Stimulated activated CD8-positive, alpha-beta memory T cell treated with anti-CD3 and anti-CD28 coated beads, Interleukin-4, amount 100 ng/mL, for 48 hours (primary cell): ENCODE measurements at places on chromosomes 7 and 10.

DNA sequence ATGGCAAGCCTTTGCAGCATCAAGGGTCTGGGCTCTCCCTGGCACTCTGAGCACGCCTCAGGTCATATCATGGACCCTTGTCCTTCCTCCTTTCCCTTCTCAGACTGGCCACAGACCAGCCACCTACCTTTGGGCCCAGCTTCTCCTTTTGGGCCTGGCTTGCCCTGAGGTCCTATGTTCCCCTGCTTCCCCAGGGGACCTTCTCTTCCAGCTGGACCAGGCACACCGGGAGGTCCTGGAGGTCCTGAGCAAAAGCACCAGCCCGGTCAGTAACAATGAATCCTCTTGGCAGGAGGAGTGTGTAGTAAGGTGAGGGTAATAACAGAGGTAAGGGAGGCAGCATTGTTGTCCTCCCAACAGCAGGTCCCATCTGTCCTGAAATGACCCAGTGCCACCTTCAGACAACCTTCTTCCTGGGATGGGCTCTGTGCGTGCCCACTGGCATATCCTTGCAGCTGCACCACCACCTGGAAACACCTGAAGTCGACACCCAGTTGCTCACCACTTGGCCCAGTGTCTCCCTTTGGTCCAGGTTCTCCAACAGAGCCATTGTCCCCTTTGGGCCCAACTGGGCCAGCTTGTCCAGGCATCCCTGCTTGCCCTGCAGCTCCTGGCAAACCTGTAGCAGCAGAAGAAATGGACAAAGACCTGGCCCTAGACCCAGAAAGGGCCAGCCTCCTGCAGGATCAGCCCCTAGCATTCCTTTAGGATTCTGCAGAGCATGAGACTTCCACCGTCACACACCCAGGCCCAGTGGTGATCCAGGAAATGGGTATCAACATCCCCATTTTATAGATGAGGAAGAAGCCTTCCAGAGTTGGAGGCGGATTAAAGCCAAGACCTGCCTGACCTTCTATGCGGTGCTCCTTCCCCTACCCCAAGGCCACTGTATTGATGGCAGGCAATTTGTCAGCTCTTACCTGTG lies 6.4 kb downstream of the SFTPD start:
- DNase-seq: no peak

- DNase-seq: peak; percentile 24
These were observed 728 bp downstream of the PARD3 start for GRCh38 chr10:34814223-34814912.

GRCh38 chr7:51126813-51127617 lies 189.6 kb downstream of the COBL start:
- DNase-seq: no peak

GRCh38 chr7:101241015-101241363 lies 3.4 kb upstream of the CLDN15 start:
- DNase-seq: no peak

DNA sequence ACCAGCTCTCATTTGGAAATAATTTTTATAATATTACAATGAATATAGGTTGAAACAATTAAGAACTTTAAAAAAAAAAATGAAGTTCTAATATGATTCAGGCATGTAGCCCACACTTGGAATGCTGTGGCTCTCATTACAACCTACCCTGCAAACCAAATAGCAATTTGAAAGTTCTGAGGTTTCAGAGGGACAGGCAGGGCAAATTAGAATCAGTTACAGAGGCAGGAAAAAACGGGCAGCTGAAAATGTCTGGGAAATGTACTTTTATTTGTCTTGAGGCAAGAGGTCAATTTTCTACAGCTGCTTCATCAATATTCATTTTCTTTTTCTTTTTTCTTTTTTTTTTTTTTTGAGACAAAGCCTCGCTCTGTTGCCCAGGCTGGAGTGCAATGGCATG lies 95.3 kb downstream of the PIP4K2A start:
- DNase-seq: no peak

DNA sequence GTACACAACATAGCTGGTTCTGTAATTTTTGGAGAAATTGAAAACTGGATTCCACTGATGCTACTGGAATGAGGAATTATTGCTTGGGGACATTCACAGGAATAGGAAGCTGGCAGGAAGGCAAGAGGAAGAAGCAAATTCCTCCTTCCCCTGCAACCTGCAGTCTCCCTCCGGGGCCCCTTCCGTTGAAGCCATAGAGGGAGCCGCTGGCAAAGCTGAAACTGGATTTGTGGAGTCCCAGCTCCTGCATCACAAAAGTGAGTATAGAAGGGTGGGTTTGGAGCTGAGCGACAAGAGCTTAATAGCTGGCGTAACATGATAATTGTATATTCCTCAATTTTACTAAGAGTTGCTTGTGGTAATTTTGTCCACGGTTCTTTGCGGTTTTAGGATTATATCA lies 190.8 kb downstream of the ADRA2A start:
- DNase-seq: no peak

- DNase-seq: no peak
These were observed 3.1 kb downstream of the VAX1 start for GRCh38 chr10:117135026-117135372.

DNA sequence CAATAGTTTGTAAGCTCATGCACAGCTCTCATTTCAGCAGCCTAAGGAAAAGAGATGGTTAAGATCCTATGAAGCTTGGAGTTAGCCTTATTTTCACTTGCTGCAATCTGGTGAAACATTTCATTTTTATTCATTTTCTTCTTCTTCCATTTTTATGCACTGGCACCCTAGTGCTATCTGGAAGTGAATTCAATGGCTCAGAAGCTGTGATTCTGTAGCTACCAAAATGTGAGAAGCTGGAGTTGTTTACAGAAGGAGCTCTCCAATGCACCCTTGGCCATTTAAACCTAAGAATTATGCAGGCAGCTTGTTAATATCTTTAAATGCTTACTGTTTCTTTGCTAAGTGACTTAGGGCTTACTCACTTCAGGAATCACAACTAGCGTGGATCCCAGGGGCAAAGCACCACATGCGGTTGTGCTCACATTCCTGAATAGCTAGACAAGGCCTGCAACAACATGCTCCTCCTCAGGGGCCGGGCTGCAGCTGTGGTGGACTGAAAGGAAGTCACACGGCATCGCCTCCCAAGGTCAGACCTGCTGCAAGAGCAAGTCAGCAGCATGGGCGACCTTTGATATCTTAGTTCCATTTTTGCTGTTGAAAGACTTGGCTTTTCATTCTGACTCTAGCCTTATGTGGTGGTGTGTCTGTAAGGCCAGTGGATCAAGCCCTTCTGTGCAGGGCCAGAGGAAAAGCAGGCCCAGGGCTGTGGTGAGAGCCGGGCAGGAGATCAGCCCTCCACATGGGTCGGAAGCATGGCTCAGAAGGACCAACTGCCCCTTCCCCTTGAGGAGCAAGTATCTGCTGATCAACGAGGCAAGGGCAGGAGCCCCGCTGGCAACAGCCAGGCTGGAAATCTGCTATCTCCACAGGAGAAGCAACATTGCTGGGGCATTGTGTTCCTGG lies 91.9 kb upstream of the MBL2 start:
- DNase-seq: no peak

GRCh38 chr7:47384755-47385535 lies 197.0 kb downstream of the TNS3 start:
- no peak for DNase-seq

DNA sequence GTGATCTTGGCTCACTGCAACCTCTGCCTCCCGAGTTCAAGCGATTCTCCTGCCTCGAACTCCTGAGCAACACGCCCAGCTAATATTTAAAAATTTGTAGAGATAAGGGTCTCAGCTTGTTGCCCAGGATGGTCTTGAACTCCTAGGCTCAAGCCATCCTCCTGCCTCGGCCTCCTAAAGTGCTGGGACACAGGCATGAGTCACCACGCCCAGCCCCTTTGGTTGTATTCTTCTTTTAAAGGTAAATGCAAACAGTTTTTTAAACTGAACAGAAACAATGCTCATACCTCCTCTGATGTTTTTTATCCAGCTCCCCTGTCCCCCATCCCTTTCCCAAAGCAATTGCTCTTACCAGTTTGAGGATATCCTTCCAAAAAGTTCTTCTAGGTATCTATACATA lies 79.5 kb upstream of the DUSP5 start:
- DNase-seq: no peak

- DNase-seq: no peak
These were observed 615.0 kb downstream of the ANKRD7 start for GRCh38 chr7:118839515-118839914.

DNA sequence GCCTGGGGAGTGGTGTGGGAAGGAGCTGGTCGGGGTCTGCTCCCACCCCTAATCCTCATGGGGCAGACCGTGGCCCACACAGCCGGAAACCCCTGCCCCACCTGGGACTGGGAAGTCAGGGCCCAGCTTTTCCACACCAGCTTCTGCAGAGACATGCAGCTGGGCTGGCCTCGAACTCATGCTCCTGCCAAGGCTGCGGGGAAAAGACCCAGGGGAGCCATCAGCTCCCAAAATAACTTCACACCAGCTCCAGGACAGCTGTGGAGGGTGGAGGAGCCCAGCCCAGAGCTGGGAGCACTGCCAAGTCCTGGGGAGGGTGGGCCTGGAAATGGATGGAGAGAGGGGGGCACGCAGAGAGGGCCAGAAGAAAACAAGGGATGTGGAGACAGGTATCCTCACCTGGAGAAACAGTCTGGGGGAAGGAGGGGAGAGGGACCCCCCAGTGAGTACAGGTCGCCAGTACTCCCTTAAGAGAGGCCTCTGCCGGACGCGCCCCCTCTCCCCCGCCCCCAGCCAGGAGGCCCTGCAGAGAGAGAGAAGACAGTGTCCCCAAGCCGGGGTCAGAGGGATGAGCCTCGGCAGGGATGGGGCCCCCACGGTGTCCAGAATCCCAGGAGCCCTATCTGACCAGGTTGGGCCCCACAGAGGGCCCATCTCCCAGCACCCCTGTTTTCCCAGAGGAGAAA lies 11.5 kb upstream of the GRIFIN start:
- DNase-seq: no peak

- DNase-seq: no peak
These were observed 542.4 kb downstream of the SORCS3 start for GRCh38 chr10:105183536-105183935.

DNA sequence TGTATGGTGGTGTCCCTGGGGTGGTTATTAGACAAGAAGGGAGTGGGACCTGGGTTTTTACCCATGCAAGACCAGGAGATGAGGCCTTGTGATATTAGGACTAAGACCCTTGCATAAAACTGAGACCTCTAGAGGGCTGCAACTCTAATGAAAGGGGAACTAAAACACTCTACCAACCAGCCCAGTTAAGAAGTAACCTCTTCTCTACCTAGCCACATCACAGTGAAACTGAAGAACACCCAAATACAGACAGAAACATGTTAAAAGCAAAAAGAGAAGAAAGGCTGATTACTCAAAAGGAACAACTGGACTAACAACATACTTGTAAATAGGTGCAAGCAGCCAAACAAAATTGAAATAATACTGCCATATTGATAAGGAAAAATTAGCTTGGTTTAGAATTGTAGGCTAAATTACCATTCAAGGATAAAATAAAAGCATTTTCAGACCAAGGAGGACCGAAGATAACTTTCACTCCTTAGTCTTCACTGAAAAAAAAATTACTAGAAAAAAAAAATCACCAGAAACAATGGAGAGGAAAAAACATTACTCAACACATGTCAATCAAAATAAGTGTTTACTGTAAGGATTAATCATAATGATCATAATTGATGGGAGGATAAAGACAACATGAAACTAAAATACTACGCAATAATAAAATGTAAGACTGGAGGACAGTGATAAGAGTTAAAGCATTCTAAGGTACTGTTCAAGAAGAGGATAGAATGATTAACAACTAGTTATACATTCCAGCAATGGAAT lies 27.6 kb downstream of the ERLIN1 start:
- no peak for DNase-seq

- no peak for DNase-seq
These were observed 596.6 kb downstream of the GRM8 start for GRCh38 chr7:126656165-126656564.

GRCh38 chr7:98520356-98520951 lies 96.6 kb upstream of the NPTX2 start:
- peak; percentile 31 for DNase-seq

GRCh38 chr10:95536017-95536416 lies 25.2 kb downstream of the SORBS1 start:
- DNase-seq: no peak

DNA sequence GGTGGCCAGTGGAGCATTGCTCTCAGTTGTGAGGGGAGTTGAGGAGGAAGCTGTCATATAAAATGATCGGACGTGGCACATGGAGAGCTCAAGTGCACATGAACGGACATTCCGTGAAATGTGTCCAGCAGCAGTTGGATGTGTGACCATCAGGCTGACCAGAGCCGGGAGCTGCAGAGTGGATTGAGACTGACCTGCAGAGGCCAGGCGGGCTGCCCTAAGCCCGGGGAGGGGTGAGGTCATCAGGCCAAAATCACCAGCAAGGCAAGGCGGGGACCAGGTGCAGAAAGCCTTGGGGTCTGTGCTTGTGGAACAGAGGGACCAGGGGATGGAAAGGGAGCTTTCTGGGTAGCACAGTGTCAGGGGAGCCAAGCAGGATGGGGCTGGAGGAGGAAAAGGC lies 279.5 kb downstream of the CELF2 start:
- no peak for DNase-seq

DNA sequence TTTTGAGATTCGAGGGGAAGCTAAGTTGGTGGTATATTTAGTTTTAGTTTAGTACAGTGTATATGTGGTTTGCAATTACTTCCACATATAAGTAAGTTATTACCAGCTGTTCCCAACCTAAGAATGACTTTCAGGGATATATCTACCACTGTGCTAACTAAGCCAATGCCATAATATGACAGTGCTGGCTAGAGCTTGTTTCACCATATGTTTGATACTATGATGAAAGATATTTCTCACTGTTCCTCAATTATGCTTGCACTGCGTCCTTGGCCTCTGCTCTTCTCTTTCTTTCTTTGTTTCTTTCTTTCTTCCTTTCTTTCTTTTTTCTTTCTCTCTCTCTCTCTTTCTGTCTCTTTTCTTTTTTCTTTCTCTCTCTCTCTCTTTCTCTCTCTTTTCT lies 113.8 kb upstream of the SKAP2 start:
- DNase-seq: no peak

GRCh38 chr10:2949948-2950354 lies 117.4 kb upstream of the PFKP start:
- DNase-seq: peak; percentile 66

DNA sequence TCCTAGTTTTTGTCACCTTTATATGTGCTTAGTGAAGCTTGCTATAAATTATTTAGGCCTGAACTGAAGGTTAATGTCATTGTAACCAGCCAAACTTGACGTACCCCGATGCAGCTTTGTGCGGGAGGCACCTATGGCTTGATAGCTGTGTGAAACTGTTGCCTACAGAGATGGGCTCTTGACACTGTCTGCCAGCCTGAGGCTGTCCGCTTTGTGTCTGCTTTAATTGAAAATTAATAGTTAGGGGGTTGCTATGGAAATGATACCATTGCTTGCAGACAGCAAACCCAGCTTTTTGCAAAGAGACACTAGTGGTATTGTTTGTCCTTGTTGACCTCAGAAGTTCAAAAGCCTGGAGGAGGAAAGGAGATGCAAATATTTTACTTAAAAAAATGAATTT lies 2.1 kb upstream of the FOXP2 start:
- no peak for DNase-seq

- DNase-seq: peak; percentile 62
These were observed 7.5 kb upstream of the SH2D4B start for GRCh38 chr10:80530251-80530650.

DNA sequence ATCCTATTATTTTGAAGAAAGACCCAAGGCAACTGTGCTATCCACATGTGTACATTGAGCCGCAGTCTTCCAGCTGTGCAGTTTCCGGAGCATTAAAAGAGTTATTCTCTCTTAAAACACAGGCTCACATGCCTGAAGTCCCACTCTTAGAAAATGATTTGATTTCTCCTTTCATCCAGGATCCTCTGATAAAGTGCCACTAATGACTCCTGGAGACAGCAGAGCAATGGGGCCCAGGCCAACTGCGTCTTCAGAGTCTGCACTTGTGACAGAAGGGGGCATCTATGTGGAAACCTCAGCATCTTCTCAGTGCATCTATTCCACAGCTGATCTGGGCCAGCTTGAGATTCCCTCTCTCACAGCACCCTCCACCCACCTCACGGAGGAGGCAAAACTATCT lies 482.1 kb upstream of the AKR1E2 start:
- DNase-seq: no peak
